ENCODE measurements at places on chromosomes 5 and 9. TPM values are rescaled to one million over a fixed set of nuclear protein-coding genes. Genes with fewer than 3 reads are reported as not detected.

The GALT gene
- 61.2 TPM for total RNA-seq

The MEF2C gene
- 51.4 TPM for total RNA-seq

The VAV2 gene
- 6.1 TPM for total RNA-seq

The PRRX2 gene
- total RNA-seq: 0.20 TPM

- DNase-seq: no peak
Observed at GRCh38 chr5:140554454-140554853, 2.8 kb downstream of the SRA1 start.

DNA sequence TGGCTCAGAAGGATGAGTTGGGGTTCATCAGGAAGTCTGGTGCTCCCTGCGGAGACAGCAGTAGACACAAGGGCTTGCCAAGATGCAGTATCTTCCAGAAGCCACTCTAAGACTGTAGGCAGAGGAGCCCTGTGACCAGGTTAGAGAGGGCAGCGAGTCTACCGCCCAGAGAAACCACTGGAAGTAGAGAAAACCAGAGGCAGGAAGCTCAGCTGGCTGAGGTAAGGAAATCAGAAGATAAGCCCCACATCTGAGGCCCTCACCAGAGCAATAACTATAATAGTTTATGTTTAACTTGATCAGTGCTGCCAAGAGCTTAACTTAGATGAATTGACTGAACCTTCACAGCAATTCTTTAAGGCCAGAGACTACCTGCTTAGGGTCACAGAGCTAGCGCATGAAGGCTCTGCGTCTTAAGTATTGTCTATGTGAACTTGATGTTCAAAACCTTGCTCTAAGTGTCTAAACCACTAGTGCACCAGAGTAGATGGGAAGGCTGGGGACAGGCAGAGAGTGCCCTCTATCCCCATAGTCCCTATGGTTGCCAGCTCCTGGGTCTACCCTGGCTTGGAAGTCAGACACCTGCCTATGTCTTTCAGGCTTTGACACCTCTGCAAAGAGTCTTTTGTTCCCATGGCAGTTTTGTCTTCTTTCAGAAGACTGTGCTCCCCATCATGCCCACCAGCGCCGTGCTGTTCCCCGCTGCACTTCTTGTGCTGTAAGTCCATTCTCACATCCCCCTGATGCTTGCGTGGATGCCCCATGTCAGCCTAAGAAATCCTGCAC is 228.2 kb upstream of the KLF4 start:
- DNase-seq: no peak

The HINT2 gene
- total RNA-seq: 75.8 TPM

Measured in left ventricle myocardium superior (tissue), 1 donor.